ENCODE measurements at places on chromosomes 16 and 17.

DNA sequence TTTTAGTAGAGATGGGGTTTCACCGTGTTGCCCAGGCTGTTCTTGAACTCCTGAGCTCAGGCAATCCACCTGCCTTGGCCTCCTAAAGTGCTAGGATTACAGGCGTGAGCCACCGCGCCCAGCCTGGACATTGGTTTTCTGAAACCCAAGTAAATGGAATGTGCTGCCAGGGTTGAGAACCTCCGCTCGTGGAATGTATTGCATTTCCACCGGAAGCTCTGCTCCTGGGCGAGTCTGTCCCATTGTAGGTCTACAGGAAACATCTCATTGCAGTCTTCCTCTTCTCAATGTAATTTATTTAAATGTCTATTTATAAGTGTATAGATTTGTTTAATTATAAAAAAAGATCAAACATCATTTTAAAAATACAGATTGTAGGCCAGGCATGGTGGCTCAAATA, 57.4 kb upstream of the HAPSTR1 start:
- no peak for DNase-seq

DNA sequence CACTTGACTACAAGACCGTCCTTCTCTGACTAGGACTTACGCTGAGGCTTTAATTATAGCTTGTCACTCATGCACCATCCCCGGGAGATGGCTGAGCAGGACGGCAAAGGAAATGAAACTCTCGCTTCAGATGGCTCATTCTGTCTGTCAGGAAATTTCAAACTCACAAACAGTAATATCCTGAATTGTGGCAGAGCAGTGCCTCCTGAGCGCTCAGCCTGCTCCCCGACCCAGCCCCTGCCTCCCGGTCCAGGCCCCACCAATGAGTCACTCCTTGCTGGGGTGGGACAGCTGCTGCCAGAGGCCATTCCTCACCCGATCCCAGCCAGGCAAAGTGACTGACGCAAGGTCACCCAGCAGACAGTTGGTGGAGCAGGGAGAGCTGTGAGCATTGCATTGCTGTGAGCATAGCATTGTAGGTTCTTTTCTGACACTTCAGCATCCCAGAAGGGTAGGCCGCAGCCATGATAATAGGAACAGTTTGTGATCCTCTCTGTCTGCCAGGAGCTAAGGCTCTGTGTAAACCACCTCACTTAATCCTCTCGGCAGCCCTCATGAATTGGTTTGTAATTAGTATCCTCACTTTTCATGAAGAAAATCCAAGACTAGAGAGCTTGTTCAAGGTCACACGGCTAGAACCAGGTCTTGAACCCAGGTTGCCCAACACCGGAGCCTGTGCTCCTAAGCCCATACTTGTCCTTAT, 20.9 kb downstream of the CCDC182 start:
- DNase-seq, result no peak

DNA sequence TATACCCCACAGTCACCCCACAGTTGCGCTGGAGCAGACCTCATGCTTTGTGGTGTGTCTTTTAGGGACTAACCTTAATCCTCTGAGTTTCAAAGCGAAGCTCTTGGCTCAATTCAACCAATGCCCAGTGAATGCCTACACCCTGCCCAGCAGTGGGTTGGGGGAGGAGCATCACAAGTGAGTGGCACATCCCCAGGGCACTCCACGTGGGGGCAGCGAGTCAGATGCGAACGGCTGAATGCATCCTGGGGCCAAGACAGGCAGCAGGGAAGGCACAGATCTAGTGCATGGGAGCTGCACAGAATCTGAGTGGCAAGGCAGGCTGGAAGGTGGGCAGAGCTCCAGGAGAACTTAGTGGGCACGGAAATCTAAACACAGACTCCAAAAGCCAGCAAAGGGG, 39.2 kb downstream of the IFT140 start:
- no peak for DNase-seq

- DNase-seq, result no peak
Observed at GRCh38 chr17:45035848-45036247, 15.6 kb downstream of the DCAKD start.

DNA sequence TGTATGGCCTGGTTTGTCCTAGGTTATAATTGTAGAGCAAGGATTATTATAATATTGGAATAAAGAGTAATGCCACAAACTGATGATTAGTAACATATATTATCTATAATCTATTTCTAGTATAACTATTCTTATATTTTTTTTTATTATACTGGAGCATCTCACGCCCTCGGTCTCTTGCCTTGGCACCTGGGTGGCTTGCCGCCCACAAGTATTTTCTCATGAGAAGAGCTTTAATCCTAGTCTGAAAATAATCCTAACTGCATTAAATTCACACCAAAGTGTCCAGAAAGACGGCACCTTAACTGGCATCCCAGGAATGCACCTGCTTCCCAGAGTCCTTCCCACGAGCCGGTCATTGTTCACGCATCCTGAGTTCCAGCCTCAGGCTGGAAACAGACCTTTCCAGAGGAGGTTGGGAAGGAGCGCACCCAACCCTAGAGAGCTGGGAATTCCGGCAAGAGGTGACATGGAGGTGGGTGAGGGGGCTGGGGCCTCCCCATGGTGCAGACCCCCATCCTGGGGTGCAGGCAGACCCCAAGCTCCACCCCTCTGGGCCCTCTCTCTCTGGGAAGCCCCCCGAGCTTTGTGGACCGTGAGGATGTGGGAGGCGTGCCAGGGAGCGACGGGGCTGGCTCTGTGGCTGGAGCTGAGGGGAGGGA, 15.9 kb downstream of the CHMP1A start:
- no peak for DNase-seq

DNA sequence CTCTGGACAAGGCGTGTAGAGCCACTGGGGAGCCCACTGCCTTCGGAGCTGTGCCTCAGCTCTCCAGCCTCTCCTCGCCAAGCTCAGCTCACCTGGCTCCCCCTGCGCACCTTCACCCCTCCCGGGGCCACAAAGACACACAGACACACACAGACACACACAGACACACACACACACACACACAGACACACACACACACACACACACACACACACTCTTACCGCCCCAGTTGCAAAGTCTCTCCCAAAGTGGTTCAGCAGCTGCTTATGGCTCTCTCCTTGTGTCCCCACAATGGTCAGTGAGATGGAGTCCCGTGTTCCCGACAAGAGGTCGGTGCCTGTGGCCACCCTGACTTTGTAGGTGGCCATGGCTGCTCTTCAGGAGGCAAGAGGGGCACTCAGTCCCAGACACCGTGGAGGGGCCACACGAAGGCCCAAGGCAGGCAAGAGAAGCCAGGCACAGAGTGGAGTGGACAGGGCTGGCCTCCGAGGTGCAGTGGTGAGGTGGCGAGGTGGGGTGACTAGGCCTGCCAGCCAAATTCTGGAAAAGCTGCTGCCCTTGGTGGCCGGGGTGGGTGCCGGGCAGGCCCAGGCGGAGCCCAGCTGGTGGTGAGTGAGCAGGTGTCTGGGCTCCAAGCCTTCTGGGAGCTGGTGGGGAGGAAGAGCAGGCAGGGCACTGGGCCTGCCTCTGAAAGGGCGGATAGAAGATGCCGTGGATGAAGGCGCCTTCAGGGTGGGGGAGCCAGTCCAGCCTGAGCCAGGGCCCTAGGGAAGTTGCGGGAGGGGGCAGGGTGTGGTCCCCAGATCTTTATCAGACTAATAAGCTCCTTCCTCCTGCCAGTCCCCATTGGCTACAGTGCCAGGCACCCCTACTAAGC, at the start of gene ALOX12B:
Gene ALOX12B (minus strand): TSS at position 642 of the 877 bp plus-strand sequence. CDS start 274 bp downstream, at position 368.
- DNase-seq, result no peak

DNA sequence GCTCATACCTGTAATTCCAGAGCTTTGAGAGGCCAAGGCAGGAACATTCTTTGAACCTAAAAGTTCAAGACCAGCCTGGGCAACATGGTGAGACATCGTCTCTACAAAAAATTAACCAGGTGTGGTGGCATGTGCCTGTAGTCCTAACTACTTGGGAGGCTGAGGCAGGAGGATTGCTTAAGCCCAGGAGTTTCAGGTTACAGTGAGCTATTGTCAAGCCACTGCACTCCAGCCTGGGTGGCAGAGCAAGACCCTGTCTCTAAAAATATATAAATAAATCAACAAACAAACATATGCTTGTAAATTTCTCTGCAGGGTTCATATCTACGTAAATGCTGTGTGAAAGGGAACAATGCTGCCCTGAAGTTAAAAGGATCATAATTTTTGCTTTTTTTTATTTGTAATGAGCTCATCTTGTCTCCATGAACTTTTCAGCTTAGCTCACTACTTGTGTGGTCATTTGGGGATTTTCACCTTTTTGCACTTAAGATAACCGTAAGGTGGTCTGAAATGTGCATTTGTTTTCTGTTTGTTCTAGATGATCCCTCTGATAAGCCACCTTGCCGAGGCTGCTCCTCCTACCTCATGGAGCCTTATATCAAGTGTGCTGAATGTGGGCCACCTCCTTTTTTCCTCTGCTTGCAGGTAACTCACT, 16.4 kb downstream of the TADA2A start:
- no peak for DNase-seq

DNA sequence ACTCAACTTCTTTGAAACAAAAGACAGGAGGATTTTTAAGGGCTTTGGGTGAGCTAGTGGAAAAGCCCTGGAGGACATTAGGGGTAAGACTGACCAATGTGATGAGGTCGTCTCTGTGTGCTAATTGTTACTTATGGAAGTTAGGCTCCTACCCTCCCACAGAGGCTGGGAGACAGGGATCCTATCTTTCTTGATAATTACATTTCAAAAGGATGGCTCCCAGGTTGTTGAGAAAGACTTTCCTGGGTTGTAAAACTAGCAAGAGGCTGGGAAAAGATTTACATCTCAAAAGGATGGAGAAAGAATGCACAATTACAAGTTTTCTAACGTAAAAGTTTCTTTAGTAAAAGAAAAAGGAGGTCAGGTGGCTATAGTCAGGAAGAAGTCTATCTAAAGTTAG, 605.8 kb upstream of the GOT2 start:
- no peak for DNase-seq
